ENCODE measurements at places on chromosomes 6 and 20.
A peak's percentile ranks its signal among the peaks of the same experiment; 100 is the strongest.

DNA sequence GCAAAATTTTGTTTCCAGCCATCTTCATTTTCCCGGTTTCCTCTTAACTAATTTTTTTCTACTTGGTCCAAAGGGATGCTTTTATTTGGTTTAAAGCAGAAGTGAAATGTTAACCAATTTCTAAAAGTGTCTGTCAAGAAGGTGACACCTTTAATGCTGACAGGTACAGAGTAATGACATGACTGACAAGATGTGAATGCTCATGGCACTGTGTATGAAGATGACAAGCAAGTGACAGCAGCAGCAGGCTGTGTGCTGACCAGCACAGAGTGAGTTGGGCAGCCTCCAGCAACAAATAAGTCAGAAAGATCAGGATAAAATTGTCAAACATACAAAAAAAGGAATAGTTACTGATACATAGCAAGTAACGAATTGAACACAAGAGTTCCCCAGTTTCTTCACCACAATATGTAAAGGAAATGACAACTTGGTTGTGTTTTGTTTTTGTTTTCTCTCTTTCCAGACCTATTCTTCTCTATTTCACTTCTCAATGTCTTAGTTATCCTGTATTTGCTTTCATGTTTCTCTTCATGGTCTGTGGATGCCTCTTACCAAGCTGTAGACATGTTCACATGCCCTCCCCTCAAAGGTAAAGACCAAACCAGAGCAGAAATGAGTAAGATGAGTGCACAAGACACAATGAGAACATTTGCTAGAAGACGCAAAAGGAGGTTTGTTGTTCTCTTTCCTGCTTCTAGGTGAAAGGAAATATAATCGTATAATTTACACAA, 174.9 kb downstream of the FRK start:
- no peak for DNase-seq

DNA sequence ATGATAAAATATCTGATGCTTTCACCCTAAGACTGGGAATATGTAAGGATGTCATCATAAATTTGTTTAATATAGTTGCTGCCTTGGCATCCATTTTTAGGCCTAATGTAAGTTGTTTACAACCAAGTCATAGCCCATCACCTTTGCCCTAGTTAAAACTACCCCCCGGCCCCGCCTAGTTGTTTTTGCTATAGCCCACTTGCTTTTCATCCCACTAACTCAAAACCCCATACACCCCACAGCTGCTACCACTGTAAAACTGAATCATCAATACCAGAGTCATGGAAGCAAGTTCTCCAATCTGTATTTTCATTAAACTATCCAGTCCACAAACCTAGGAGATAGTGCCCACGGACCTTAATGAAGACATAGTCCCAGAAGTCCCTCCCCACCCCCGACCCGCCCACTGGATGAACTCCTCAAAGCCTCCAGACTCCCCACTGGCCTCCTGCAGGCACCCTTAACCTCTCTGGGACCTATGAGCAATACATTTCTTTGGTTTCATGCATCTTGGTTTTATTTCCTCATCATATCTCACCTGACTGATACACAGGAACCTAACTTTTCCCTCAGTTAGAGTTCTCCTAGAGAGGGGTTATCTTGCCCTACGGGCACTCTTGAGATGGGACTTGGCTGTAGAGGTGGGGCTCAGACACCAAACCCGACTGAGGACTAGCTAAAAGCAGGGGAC, 12.5 kb upstream of the ZDHHC14 start:
- DNase-seq, result no peak

DNA sequence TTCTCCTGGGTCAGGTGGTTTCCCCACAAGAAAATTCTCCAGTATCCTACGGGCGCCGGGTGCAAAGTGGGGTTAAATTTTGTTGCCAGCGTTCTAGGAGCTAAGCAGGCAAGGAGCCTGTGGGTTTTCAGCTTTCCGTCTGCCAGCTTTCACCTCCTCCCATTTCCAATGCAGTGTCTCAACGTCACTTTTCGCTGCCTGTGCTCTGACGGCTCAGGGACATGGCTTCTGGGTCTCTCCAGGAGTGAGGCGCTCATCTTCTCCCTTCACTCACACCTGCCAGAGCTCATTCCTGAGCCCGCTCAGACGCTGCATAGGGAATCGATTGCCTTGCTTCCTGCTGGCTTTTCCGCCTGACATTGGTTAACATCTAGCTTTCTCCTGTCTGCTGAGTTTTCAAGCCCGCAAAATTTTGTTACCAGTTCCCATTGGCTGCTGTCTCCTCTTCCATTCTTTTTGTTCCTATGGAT, 7.3 kb upstream of the NAA20 start:
- DNase-seq, result no peak

GRCh38 chr6:109893606-109894005, 84.5 kb upstream of the GPR6 start:
- no peak for DNase-seq

DNA sequence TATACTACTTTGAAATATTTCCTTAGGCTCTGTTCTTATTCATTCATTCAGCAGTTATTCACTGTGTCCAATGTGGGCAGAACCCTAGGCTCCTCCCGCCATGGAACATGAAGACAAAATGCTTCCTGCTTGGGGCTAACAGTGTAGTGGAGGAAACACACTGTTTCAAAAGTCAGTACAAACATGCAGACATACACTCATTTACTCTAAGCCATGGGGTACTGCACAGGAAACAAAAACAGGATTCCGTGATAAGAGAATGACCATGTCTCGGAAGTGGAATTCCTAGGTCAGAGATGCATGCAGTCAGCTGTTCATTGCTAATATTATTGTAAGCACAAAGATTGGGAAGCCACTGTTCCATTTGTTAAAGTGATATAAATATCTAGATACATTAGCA, 18.4 kb upstream of the FAM209A start:
- DNase-seq, result no peak

GRCh38 chr20:25065625-25066338, 7.8 kb upstream of the ACSS1 start:
- peak; percentile 79 for DNase-seq

DNA sequence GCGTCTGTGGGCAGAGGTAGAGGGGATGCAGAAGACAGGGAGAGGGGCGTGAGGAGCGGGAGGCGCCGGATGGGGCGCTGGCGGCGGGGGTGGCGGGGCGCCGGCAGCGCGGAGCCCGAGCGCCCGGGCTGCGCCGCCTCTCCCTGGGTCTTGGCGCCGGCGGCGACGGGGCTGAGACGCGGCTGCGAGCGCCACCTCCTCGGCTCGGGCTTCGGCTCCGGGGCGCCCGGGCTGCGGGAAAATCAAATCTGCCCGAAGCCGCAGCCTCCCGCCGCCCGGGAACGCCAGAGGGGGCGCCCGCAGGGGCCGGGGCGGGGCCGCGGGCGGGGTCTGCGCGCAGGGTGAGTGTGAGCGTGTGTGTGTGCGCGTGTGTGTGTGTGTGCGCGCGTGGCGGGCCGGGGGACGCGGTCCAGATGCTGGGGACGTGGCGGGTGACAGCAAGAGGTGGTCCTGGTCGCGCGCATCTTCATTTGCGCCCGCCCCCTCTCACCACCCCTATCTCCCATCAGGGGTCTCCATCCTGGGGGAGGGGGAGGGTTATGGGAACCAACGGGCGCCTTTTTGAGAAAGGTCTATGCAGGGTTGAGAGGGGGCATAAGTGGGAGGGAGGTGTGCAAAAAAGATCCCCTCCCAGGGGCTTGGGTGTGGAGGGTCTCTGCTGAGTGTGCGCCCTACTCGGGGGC, 646 bp upstream of the CPNE5 start:
- peak; percentile 57 for DNase-seq

DNA sequence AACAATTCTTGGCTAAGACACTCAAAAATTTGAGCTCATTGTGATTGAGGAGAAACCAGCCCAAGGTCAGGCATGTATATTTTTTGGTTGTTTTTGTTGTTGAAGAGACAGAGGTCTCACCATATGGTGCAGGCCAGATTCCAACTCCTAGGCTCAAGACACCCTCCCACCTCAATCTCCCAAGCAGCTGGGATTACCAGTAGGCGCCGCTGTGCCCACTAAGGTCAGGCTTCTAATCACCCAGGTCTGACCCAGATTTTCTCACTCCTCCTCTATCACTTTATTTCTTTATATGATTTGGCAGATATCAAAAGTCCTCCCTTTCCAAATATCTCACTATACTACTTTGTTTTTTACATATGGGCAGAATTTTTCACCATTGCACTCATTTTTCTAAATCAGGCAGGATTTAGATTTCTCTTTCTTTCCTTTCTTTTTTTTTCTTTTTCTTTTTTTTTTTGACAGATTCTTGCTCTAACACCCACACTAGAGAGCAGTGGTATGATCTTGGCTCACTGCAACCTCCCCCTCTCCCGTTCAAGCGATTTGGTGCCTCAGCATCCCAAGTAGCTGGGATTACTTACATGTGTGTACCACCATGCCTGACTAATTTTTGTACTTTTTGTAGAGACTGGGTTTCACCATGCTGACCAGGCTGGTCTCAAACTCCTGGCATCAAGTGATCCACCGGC, 1.7 kb upstream of the C6orf141 start:
- DNase-seq, result no peak

DNA sequence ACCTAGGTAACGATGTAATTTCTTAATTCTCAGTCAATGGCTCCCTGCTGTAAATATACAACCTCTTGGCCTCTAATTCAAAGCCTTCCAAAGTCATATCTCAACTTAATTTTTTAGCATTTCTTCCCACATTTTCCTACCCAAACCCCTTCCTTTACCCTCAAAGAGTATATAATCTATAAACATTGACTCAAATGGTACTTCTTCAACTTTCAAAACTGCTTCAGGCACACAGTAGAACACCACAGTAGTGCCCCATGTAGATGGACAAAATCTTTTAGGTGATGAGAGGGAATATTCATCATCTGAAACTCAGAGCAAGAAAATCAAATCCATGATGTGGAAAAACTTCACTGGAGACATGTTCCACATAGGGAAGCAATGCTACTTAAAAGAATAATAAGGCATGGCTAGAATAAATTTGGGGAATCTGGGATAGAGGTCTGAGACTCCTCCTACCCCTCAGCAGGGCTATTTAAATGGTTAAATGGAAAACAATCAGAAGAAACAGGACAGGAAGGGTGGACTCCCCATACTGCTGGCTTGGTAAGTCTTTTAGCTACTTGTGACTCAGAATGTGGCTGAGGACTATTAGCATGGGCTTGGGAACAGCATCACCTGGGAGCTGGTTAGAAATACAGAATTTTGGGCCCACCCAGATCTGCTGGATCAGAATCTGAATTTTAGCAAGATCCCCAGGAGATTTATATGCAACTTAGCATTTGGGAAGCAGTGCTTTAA, 6.4 kb downstream of the SLC22A2 start:
- DNase-seq, result no peak

DNA sequence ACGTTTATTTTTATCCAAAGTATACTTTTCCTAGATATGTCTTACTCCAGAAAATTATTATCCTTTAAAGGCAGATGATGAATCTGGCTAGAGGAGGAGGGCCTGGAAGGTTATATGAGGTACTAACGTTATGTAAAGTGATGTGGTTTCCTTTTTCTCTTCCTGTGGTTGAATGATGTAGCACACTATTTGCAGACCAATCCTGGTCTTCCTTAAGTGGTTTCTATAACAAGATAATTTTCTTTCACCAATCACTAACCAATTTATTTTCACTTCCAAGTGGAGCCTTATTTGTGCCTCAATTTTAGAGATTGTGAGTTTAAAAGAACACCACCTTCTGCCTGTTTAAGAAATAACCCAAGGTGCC, 154.6 kb upstream of the SOX4 start:
- DNase-seq, result peak; percentile 8

GRCh38 chr6:9699888-9700287, 715.0 kb downstream of the TFAP2A start:
- no peak for DNase-seq

DNA sequence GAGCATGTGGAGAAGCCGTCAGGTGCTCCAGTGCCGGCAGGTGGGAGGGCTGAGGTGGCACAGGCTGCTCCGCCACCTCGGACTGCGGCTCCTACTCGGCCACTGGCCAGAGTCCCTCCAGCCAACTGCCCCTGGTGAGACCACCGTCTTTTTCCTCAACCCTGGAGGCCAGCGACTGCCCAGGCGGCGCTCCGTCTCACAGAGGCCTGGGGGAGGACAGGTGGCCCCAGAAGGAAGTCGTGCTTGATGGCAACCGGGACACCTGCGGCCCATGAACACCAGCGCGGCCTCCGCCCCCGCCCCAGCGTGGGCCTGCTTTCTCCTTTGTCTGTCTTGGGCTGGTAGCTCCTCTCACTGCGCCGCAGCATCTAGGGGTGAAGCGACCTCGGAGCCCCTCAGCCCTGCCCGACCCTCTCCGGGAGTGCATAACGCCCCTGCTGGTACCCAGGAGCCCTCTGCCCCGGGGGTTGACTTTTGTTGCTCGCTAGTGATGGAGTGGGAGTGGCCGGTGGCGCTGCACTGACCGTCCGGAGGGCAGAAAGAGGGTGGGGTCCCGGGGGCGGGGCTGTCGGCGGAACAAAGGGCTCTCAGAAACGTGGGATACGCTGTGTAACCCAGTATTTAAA, 706 bp upstream of the TUBB2B start:
- no peak for DNase-seq

- no peak for DNase-seq
These were observed 73.5 kb downstream of the ARMC2 start for GRCh38 chr6:108921547-108922361.

DNA sequence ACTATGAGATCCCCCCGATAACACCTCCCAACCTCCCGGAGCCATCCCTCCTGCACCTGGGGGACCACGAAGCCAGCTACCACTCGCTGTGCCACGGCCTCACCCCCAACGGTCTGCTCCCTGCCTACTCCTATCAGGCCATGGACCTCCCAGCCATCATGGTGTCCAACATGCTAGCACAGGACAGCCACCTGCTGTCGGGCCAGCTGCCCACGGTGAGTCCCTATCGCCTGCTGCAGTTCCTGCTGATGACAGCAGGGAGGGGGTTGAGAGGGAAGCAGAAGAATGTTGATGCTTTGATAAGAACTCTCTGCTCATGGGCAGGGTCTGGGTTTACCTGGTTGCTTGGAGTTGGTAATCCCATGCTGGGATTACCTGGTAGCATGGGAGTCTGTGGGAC, 91.9 kb downstream of the TOX2 start:
- no peak for DNase-seq

DNA sequence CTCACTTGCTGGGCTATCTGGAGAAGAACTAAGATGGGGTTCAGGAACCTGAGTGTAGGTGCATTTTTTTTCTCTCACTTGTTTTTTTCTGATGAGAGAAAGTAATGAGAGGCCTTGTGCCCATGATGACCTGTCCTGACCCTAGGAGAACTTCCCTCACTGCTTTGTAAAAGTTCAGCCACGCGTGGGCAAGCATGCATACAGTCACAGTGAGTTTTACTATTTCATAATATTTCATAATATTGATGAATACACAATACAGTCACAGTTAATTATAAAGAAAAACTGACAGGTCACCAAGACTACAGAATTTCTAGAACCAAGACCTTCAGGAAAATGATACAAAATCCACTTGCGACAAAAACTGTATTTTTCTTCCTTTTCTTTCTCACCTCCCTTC, 111.8 kb downstream of the MAP7 start:
- DNase-seq, result no peak

DNA sequence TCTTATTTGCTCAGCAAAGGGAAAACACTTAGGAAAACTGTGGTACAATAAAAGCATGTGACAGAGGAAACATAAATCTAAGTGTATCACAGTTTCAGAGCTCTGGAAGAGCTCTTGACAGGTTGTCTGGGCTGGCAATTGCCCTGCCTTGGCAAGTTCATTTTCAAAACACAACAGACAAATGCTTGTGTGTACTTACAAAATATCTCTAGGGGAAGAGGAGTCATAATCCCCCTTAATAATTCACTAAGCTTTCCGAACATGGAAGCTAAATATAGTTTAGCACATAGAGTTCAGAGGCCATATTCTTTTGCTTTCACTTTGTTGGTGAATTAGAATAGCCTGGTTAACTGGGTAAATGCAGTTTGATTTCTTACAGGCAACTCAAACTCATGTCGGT, 211.6 kb upstream of the THEMIS start:
- DNase-seq, result no peak

Measured in CD4-positive, alpha-beta T cell treated with Interleukin-12 subunit alpha and Interleukin-12 subunit beta, for 1 hour (primary cell).